Gastrocnemius medialis (tissue), 4 donors: ENCODE measurements at places on chromosomes 7 and 10. TPM values are rescaled to one million over a fixed set of nuclear protein-coding genes. Genes with fewer than 3 reads are reported as not detected.

DNA sequence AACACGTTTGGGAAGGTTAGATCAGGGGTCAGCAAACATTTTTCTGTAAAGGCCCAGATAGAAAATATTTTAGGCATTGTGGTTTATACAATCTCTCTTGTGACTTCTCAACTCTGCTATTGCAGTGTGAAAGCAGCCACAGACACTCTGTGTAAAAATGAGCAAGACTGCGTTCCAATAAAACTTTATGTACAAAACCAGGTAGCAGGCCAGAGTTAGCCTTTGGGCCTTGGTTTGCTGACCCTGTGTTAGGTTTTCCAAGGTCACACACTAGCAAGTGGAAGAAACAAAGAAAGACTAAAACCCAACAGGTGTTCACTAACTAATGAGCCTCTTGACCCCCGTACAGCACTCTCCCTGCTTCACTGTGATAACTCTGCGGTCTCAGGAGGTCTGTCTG, 14.9 kb upstream of the PAXIP1 start:
- DNase-seq = no peak

DNA sequence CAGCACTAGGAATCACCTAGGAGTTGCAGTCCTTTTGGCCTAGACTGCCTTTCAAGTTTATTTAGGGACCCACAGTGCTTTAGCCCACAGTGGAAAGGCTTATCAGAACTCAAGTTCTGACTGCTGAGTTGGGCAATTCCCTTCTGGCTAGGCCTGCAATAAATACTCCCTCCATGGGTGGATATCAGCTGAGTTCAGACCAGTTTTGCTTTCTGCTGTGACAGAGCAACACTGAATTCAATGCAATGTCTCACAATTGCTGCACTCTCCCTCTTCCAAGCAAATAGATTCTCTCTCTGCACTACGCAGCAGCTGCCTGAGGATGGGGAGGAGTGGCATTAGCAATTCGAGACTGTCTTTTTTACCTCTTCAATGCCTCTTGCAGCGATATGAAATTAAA, 1153.3 kb downstream of the SORCS1 start:
- no peak for DNase-seq

GRCh38 chr10:120508393-120508792, 51.4 kb downstream of the PLPP4 start:
- DNase-seq = no peak

- DNase-seq = peak; percentile 45
Measured at GRCh38 chr7:149662591-149663095, 110.7 kb downstream of the ZNF467 start.

GRCh38 chr7:12092499-12093130, 118.5 kb upstream of the TMEM106B start:
- DNase-seq = no peak

GRCh38 chr10:97607095-97607636, 17.6 kb downstream of the C10orf62 start:
- DNase-seq = no peak

DNA sequence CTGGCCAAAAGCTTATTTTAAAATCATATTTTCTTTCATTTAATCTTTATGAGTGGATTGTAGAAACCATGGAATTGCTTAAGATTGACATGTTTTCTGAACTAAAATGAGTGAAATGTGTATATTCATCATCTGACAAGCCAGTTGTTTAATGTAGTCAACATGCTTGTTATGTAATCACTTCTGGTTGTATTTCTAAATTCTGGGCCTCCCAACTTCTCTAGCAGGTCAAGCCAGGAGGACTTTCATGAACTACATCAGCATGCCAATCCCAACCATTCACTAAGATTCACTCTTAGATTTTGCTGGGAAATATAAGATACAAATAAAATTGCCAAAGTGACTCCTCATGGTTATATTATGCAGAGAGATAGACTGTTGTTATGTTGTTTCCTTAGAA, 21.1 kb upstream of the MAP3K8 start:
- no peak for DNase-seq

LRRC61 gene
- 0.62 TPM for total RNA-seq

OR2A42 gene
- not detected for total RNA-seq

SLC26A3 gene
- not detected for total RNA-seq

OPN1SW gene
- not detected for total RNA-seq

HSPA14 gene
- total RNA-seq = 17.7 TPM

CLEC5A gene
- total RNA-seq = not detected

CYP3A4 gene
- total RNA-seq = not detected
